ENCODE measurements at places on chromosomes 6 and 20. TPM values are rescaled to one million over a fixed set of nuclear protein-coding genes. Genes with fewer than 3 reads are reported as not detected.

DNA sequence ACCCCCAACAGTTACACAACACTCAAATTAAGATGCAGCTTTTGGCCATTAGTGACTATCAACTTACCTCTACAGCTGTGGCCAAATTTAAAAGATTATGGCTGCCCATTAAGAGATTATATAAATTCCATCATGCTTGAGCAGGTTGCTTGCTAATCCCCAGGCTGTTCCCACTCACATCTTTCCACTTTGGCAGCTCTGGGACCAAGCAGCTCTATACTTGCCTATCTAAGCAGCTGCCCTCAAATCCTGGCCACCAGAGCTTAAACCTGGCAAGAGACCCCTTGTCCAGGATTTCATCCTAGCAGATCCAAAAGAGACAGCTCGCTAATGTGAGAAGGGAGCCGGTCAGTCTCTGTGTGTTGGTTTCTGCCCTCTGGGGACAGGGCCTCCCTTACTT lies 127.9 kb downstream of the SLC23A2 start:
- no peak for DNase-seq

DNA sequence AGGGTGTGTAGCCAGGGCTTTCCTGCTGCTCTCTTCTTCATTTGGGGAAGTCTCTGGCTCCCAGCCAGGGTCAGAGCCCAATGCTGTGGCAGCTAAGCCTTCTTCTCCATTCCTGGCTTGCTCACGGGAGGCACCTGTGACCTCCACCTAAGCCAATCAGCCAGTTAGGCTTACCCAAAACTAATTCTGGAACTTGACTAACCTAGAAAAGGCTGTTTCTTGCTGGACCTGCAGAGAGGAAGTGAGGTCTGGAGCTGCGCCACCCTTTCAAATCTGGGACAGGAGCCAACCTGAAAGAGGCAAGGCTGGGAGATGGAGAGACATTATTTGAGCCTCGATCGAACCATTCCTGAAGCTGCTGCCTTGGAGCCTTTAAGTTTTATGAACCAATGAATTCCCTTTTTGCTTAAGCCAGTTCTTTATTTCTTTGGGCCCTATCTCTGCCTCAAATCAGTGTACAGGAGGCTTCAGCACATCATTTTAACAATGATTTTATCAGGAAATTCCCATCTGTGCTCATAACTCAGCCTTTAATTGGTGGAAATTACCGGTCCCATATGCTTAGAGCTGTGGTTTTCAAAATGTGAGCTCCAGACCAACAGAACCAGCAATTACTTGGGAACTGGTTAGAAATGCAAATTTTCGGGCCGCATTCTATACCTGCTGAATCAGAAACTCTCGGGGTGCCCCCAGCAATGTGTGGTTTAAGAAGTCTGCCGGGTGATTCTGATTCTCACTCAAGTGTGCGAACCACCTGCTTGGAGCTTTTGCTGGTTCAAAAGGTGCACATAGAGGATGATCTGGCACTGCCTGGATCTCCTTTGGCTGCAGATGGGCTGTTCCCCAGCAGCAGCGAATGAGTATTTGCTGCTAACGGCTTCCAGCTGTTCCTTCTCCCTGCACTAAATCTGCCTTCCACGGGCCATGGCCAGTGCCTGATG lies 97.4 kb upstream of the RNF24 start:
- no peak for DNase-seq

The SRC gene
- 2.0 TPM for total RNA-seq

GRCh38 chr20:9185511-9185910 lies 116.6 kb downstream of the PLCB4 start:
- DNase-seq = no peak

The TRIM40 gene
- not detected for total RNA-seq

DNA sequence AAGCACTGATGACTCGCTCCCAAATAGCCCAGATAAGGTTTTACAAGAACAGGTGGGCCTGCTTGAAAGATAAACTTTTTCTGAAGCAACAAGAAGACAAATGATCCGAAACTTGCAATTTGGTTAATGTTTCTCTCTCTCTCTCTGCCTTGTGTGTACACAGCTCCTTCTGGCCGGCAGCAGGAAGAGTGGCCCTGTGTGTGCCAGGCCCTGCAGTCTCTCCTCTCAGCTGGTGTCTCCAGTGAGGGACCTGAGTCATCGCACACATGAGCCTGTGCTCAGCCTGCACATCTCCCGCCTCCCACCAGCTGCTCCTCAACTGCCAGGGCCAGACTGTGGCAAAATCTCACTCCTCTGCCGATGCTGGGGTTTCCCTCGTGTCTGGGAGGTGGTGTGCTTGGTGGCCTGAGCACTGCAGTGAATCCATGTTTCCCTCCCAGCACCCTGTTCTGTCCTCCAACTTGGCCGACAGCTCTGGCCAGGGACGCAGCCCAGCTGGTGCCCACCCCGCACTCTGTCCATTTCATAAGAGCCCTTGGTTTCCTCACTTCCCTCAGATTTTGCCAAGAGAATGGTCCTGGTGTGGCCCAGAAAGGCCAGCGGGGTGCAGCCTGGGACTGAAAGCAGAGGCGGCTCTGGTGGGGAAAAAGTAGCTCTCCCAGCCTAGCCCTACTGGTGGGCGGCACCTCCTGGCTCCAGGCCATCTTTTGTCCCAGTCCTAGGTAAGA lies 49.4 kb downstream of the ERMARD start:
- DNase-seq = no peak

- DNase-seq = no peak
These were observed 98.3 kb downstream of the AIG1 start for GRCh38 chr6:143159001-143159400.

GRCh38 chr20:22821081-22821727 lies 213.9 kb upstream of the SSTR4 start:
- no peak for DNase-seq

DNA sequence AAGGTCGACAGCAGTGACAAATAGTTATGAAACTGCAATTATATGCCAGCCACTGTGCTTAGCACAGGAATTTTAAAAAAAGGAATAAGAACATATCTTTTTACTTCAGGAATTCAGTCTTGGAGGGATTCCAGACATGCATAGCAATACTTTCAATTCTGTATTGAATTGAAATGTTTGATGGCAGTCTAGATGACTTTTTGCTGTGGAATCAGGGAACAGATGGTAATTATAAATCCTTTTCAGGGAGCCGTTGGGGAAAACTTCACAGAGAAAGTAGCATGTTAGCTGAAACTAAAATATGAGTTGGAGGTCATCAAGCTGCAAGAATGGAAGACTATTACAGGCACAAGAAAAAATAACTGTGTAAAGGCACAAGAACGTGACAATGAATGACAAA lies 74.8 kb downstream of the IMPG1 start:
- no peak for DNase-seq
